ENCODE measurements at places on chromosomes 13 and 19.
A peak's percentile ranks its signal among the peaks of the same experiment; 100 is the strongest.

GRCh38 chr13:102881819-102882686, 36.2 kb downstream of the ERCC5 start:
- no peak for DNase-seq

GRCh38 chr19:47109541-47110375, 3.8 kb downstream of the ZC3H4 start:
- DNase-seq = no peak

GRCh38 chr19:35265900-35266519, 2.8 kb upstream of the USF2 start:
- DNase-seq = no peak

DNA sequence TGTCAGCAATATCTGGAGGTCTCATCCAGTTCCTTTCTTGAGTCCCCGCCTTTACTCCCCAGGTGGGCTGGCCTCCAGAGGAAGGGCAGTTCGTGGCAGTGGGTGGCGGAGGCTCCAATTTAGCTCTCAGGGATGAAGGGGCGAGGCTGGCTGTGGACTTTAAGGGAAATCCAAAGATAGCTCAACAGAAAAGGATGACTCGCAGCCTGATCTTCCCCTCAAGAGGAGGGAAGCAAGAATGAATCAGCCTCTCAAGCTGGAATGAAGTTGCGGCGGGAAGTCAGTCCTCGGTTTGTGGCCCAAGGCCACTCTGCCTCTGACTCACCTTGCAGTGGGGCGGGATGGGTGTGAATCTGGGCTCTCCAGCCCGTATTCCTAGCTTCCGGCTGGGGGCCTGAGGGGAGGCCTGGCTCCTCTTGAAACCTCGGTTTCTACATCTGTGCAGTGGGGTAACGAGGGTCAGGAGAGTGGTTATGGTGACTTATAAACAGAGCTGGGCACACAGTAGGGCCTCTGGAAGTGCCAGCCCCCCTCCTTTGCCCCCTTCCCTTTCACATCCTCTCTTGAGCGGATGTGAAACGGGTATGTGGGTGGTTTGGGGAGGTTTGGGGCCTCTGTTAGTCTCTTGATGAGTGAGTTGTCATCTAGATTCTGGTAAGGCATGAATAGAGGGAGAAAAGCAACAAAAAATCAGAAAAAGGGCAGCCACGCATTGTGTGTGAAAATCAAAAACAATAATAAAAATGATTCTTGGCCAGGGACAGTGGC, 10.5 kb upstream of the SMG9 start:
- peak; percentile 79 for DNase-seq

- no peak for DNase-seq
These were observed 10.2 kb downstream of the COLGALT1 start for GRCh38 chr19:17565611-17566010.

DNA sequence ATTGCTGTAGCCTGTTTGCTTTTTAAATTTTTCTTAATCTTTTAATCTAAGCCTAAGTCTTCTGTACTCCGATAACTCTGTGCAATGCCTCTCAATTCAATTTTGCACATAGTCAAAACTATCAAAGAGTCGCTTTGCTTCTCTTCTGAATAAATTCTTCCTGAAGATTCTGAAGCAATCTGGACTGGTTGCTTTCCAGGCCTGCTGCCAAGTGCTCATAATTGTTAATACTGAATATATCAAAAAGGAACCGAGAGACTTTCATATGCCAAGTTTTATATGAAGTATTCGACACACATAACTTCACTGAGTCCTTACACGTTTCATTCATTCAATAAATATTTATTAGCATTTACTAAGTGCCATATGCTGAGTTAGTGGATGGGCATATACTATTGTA, 91.3 kb downstream of the EDNRB start:
- DNase-seq = no peak

DNA sequence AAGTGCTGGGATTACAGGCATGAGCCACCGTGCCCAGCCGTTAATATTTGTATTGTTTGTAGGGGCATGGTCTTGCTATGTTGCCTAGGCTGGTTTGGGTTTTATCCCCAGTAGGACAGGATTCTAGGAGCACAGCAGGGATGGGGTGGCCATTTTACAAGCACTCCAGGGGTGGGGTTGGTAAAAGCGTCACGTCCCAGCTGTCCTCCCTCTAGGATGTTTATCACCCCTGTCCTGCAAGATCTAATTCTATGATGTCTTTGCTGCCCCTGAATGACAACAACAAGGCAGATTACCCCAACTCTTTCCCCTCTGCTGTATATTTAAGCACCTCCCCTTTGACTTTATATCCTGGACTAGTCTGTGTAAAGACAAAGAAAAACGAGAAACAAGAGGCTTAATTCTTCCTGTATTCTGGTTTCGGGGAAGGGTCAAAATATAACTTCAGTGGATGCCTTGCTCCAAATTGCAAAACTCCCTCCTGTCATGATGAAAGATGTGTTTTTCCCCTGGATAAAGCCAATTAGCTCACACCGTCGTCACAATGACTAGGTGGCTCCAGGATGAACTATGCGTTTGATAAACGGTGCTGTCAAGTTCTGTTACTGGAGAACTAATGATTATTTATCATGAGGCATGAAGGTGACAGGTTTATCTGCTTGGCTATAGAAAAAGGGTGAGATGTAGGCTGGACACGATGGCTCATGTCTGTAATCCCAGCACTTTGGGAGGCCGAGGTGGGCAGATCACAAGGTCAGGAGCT, 27.8 kb upstream of the OR1M1 start:
- DNase-seq = no peak

DNA sequence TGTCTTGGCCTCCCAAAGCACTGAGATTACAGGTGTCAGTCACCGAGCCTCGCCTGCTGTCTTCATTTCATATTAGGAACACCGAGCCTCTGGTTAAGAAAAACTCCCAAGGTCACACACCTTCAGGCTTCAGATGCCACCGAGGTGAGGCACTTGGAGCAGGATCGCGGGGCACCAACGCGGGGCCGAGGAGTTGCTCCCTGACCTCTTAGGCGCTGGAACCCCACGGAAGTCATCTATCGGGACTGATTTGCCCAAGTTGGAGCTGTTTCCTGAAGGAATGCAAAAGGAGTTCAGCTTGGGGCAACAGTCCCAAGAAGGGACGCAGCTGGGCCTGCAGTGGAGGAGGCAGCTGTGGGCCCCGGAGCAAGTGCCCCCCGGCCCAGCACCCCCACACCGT, 50.3 kb upstream of the XPO4 start:
- DNase-seq = no peak

- no peak for DNase-seq
These were observed 68.0 kb upstream of the GPR183 start for GRCh38 chr13:99374994-99375737.

DNA sequence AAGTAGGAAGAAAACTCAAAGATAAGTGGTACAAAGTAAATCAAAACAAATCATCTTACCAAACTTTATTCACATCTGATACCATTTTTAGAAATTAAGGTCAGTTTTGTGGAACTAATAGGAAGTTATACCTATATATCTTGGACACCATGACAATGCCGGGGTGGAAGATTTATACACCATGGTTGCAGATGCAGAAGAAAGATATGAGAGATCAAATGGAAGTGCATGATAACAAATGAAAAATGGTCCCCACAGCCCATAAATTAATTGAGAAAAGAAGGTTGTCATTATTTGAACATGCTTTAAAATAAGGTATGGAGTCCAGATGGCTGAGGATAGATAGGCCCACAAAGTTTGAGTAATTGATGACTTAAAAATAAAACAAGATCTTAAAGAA, 276.8 kb downstream of the TSHZ3 start:
- no peak for DNase-seq

GRCh38 chr13:48505597-48506091, 27.2 kb downstream of the RCBTB2 start:
- DNase-seq = peak; percentile 78

GRCh38 chr19:2240881-2241760, 4.5 kb downstream of the SF3A2 start:
- no peak for DNase-seq

DNA sequence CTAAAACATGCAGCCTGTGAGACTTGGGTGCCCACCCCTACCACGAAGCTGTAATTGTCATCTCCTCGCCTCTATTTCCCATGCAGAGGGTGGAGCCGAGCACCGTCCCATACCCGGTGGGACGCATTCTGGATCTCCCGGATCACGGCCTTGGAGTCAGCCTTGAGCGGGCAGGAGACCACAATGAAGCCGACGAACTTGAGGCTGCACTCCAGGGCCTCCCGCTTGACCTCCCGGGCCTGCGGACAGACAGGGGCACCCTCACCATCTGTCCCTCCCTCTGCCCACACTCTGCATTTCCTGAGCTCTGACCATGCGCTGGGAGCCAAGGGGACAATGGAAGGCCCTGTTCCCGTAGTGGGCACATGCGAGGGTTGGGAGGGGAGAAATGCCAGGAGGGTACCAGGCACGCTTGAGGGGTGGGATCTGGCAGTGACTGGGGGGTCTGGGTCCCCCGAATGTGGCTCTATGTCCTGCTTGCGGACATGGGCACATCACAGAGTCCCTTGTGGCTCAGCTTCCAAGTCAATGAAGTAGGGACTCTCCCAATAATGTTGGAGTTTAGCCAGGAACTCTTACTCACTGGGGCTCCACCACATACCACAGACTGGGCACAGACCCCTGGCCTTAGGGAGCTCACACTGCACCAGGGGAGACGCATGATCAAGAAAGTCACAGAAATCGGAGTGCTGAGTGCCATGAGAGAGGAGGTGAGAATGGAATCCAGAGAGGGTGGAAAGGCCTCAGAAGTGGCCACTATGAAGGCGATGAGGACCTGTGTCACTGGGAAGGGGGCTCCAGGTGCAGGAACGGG, 9.2 kb upstream of the GMIP start:
- no peak for DNase-seq

GRCh38 chr13:60691268-60691667, 294.2 kb downstream of the TDRD3 start:
- DNase-seq = no peak

DNA sequence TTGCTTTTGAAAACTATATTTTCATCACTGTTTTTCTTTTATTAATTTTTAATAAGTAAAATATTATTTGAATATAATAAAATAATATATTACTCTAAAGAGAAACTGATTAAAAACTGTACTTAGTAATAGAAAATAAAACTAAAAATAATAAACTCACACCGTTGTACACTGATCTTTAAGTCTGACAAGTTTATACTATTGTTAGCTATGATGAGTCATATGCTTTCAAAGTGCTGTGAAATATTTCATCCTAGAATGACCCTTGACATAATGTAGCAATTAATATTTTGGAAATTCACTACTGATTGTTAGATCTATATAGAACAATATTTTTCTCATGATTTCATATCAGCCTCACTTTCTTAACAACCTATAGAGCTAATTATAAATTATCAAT, 1040.6 kb upstream of the SPRY2 start:
- no peak for DNase-seq

DNA sequence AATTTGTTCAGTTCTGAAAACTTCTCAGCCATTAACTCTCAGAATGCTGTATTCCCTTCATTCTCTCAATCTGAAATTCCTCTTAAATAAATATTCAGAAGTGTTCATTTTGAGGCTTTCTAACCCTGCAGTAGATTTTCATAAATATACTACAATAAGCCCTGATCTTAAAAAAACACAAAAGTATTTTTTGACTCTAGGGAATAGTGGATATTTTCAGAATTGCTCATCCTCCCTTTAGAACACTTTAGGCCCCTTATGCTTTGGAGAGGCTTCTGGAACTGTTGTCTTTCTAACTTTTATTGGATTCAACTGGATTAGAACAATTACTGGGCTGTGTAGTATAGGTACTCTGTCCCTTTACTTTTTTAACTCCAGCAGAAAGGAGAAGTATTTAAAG, 1662.6 kb upstream of the MIR17HG start:
- no peak for DNase-seq

GRCh38 chr19:4388337-4389063, 11.8 kb downstream of the SH3GL1 start:
- no peak for DNase-seq

DNA sequence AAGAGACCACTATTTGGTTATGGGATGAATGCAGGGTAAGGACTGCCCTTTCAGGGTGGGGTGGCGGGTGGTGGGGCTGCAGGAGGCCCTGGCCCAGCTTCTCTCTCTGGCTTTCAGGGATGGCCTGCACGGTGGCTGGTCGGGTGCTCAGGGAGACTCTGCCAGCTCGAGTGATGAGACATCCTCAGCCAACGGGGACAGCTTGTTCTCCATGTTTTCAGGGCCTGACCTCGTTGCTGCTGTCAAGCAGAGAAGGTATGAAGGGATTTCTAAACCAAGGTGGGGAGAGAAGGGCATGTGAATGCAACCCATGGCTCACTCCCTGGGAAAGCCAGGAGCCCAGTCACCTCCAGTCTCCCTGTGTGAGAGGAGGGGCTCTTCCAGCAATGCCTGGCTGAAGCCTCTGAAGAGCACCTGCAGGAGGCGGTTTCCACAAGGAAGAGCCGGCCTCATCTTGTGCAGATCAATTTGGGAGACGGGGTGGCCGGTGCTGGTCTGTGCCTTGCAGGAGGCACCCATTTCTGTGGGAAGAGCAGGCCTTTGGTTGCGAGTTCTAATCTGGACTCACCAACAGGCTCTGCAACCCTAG, 16.0 kb upstream of the GPI start:
- DNase-seq = no peak

DNA sequence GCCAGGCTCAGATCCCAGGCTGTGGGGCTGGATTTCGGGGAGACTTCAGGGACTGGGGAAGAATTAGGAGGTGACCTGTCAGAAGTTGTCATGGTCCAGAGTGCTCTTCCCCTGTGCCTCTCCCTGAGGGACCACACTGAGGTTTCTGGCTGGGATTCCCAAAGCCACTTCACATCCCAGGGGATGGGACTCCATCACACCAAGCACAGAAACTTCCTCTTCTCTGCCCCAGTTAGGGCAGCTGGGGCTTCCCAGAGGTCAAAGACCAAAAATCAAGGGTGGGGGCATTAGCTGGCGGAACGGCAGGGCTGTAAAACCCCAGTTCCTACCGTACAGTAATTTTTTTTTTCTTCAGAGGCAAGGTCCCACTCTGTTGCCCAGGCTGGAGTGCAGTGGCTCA, 7.4 kb downstream of the FCER2 start:
- DNase-seq = no peak

DNA sequence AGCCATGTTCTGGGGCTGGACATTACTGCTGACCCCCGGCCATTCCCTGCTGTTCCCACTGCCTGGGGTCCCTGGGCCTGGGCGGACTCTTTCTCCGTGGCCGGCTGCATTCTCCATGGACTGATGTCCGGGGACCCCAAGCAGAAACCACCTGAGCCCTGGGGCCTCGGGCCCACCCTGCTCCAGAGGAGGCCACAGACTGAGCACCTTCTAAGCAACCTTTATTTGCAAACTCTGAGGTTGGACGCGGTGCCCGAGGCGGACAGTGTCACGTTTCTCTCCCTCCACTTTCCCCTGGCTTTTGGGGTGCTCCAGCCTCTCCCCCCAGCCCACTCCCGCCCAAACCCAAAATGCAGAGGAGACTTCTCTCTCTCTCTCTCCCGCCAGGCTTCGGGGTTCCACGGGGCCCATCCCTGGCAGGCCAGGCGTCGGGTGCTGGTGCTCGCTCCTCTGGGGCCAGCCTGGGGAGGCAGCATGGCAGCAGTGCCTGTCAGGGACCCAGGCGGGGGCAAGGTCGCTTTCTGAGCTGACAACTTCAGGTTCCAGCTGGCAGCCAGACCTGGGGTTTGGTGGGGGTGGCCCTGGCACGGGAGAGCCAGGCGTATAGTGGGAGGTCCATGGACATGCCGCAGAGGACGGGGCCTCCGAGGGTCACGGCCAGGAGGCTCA, 2.3 kb upstream of the C19orf25 start:
- DNase-seq = no peak
